ENCODE measurements at places on chromosomes 6 and 20.

DNA sequence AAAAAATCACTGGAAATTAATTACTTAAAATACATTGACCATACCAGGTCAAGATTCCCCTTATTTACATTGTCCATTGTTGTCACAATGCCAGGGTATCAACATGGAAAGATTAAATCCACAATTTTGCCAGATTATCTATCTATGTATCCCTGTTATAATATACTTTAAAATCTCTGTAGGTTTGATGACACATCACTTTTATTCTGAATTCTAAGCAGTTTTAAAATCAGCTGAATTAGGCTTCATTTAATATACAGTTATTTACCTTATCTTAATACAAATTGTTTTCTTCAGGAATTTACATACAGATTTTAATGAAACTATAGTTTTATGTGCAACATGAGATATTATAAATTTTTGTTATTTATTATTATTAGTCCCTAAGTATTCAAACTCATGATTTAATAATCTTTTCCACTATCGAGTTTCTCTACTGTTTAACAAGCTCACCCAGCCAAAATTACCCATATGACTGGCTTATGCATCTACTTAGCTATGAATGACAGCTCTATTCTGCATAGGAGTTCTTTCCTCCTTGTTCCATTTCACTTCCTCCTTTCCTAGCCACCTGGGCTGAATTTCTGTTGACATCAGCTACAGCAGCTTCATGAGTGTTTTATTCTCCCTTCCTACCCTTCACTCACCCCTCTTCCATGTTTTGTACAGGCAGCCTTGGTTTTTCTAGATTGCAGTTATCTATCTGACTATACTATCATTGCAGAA is 654.2 kb upstream of the MAP3K7 start:
- no peak for DNase-seq

DNA sequence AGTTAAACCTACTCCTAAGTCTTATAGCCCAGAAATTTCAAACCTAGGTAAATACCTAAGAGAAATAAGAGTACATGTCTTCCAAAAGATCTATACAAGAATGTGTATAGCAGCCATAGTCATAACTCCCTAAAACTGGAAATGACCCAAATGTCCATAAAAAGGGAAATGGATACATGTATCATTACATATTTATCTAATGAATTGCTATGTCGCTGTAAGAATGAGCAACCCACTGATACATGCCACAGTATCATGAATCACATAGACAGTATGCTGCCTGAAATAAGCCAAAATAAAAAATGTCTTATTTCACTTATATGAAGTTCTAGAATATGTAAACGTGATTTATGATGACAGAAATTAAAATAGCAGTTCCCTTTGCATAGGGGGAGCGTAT is 679.5 kb downstream of the MAFB start:
- no peak for DNase-seq

- DNase-seq = no peak
Measured at GRCh38 chr6:134816780-134817179, 133.1 kb downstream of the ALDH8A1 start.

DNA sequence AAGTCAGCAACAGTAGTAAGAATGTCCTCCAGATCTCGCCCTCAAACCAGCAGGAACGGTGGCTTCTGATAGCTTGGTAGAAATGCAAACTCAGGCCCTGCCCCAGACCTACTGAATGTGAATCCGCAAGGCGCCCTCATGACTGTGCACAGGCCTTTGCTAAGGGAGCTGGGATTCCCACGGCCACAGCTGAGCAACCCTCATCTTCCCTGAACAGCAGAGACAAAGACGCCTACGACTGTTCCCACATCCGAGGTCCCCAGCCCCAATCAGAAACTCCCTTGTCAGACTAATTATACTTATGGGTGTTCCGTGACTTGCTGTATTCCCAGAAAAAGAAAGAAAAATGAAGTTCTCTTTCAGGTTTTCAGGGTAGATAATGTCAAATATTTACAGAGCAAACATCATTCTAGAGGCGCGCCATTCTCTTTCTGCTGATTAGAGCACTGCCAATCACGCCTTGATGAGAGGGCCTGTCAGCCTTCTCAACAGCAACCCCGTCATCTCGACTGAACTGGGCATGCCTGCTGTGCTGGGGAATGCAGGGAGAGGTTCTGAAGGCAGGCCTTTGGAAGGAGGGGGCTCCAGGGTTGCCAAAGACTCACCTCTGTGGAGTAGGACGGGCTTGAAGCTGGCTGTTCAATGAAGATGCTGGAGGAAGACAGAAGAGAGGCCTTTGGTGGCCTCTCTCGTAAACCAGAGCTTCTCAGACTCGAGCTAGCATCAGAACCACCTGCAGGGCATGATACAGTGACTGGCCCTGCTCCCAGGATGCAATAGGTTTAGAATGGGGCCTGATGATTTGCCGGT is 79.9 kb downstream of the ZNF217 start:
- no peak for DNase-seq

GRCh38 chr20:58322083-58322482 is 12.6 kb downstream of the RAB22A start:
- DNase-seq = no peak

DNA sequence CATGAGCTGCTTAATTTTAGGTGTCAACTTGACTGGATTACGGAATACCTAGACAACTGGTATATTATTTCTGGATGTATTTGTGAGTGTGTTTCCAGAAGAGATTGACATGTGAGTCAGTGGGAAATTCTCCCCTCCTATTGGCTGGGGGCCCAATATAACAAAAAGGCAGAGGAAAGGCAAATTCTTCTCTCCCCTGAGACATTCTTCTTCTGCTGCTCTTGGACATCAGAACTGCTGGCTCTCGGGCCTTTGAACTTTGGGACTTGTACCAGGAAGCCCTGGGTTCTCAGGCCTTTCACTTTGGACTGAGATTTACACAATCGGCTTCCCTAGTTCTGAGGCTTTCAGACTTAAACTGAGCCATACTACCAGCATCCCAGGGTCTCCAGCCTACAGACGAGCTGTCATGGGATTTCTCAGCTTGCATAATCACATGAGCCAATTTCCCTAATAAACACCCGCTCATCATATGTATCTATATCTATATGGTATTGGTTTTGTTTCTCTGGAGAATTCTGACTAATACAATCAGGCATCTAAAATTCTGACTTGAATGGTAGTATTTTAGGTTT is 7.6 kb upstream of the BTN3A3 start:
- DNase-seq = no peak

DNA sequence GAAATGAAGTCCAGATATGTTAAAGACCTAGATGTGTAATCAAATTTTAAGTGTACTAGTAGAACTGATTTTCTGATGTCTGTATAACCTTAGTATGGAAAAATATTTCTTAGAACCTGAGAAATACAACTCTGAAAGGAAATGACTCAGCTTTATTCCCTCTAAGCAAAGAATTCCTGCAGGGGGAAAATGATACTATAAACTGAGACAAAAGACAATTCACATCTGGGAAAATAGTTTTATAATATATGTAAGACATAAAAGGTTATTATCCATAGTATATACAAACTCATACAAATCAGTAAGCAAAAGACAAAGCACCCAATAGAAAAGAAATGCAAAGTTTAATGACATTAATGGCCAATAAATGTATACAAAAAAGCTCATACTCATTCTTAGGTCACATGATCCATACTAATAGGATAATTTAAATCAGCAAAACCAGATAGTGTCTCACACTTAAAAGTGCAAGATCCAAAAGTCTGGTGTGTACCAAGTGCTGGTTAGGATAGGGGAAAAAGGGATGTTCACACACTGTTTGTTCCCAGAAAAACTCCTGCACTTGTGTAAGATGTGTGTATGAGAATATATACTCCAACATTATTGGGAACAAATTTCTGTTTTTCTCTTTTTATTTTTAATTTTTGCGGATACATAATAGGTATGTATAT is 22.6 kb downstream of the RNF217 start:
- no peak for DNase-seq

DNA sequence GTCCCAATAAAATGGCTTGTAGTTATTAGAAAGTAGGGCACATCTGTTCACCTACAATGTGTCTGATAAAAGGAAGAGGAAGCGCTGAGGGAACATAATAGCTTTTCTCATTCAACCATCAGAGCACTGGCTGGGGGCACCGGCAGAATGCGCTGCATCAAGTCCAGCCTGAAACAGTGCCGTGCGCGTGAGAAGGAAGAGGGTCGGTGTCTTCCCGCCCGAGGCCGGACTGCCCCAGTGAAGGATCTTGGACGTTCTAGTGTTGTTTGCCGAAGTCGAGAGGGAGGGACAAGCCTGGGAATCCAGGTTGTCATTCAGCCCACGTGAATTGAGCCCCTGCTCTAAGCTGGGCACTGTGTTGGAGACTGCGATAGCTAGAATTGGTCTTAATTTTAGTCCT is 61.7 kb upstream of the MPC1 start:
- DNase-seq = no peak

- no peak for DNase-seq
Measured at GRCh38 chr6:138539876-138540275, 40.6 kb upstream of the NHSL1 start.

GRCh38 chr20:20410678-20411077 is 42.8 kb downstream of the INSM1 start:
- DNase-seq = no peak

DNA sequence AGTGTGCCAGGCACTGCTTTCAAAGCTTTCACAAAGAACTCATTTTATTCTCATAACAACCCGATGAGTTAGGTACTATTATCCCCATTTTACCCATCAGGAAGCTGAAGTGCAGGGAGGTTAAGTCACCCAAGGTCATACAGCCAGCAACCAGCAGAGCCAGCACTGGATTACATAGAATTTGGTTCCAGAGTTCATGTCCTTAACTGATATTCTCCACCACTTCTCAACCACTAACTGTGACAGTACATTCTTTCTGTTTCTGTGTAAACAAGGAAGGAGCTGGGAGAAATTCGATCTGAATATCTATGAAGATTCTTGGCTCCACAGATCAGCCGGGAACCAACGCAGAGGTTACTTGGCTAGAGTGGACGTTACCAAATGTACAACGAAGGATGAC is 98.0 kb downstream of the KIF16B start:
- no peak for DNase-seq

GRCh38 chr6:15255909-15256395 is 10.1 kb downstream of the JARID2 start:
- no peak for DNase-seq

DNA sequence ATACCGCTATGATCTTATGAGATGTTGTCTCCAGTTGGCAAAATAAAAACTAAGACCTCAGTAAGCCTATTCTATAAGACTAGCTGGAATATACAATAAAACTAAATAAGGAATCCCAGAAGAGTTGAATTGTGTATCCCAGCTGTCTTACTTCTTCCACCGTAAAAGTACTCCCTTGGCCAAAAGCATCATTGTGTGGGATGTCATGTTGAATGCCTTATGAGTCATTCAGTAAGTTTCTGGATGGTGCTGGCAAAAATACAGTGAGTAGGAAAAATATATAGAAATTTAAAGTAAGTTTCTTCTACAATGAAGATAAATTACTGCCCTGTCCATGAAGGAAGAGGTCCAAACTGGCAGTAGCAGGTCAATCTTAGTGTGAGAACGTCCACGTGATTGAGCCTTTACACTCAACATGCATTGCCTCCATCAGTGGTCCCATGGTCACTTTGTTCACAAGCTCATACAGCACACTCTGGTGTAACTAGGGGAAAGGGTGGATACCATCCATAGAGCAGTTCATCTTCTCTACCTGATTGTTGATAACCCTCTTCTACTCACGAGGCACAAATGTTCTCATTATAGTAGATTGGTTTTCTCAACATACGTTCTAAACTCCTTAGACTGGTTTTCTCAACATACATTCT is 13.7 kb upstream of the ZNF318 start:
- no peak for DNase-seq

DNA sequence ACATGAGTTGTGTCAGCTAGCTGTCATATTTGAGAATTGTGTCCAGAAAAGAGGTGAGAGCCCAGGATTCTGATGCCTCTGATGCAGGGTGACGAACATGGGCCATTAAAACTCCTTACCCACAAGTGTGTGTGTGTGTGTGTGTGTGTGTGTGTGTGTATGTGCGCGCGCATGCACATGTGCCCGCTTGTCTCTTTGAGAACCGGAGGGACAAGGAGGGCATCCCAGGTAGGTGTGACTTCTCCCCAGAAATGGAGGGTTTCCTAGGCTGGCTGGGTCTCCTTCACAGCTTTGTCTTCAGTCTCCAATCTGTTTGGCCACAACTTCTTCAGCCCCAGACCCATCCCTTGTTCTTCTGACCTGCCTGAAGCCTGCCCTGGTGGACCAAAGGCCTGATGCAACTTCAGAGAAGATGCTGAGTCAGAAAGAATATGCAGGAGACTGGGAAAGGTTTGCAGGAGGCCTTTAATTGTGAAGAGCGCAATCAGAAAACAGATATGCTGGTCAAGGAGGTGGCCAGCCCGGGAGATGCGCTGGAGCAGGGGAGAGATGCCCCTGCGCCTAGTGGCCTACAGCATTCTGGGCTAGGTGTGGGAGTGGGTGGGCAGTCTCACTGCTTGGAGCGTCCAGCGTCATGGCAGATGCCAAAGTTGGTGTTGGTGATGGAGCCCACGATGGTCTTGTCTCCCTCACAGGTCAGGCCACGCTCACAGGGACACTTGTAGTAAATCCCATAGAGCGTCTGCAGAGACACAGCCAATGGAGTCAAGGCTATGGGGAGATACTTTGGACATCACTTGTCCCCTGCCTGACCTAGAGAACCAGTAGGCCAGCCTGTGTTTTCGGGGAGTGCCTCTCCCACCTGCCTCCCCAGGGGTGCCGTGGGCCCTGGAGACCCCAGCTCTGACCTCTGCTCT is 2.3 kb downstream of the CLPS start:
- DNase-seq = no peak

Measured in stimulated activated CD8-positive, alpha-beta memory T cell treated with anti-CD3 and anti-CD28 coated beads, Interleukin-4, amount 100 ng/mL, for 1 hour (primary cell).